IMR-90 (cell line): ENCODE measurements at places on chromosomes 6 and 20. TPM values are rescaled to one million over a fixed set of nuclear protein-coding genes. Genes with fewer than 3 reads are reported as not detected.

Gene GGTLC1
- total RNA-seq, result not detected in 2 replicates

Gene ERVFRD-1
- not detected in 2 replicates for total RNA-seq

Gene C2
- total RNA-seq, result under 0.01 and 0.18 TPM in 2 replicates

Gene PLA2G7
- not detected in 2 replicates for total RNA-seq

Gene TSBP1
- total RNA-seq, result not detected in 2 replicates

Gene CFAP206
- under 0.01 and 0.28 TPM in 2 replicates for total RNA-seq

Gene ANKEF1
- total RNA-seq, result 0.54 and 0.56 TPM in 2 replicates

Gene PDE7B
- total RNA-seq, result 12.4 and 15.6 TPM in 2 replicates

Gene HSPA1L
- 1.3 and 1.4 TPM in 2 replicates for total RNA-seq

Gene BPIFB2
- not detected in 2 replicates for total RNA-seq

Gene SAMHD1
- total RNA-seq, result 14.9 and 19.7 TPM in 2 replicates

Gene ARMC2
- total RNA-seq, result 0.56 and 0.72 TPM in 2 replicates

Gene TPX2
- total RNA-seq, result 72.2 and 82.2 TPM in 2 replicates

Gene NR2E1
- total RNA-seq, result not detected in 2 replicates

Gene LY6G6F
- total RNA-seq, result not detected in 2 replicates

Gene LZTS3
- total RNA-seq, result 1.4 TPM in 2 replicates

Gene TMEM244
- 0.28 and 0.36 TPM in 2 replicates for total RNA-seq

Gene ECT2L
- total RNA-seq, result not detected in 2 replicates

Gene PPIL6
- 0.18 and 1.4 TPM in 2 replicates for total RNA-seq

Gene SPEF1
- under 0.01 TPM in 1 of 2 replicates, not detected in the other for total RNA-seq

Gene AIF1
- not detected in 2 replicates for total RNA-seq

Gene CLDN20
- total RNA-seq, result not detected in 2 replicates

Gene KHDRBS2
- total RNA-seq, result not detected in 2 replicates
